DMS79 (cell line): ENCODE measurements at places on chromosomes 12 and 14.

GRCh38 chr12:113486722-113487121 lies 15.1 kb upstream of the LHX5 start:
- DNase-seq = no peak

DNA sequence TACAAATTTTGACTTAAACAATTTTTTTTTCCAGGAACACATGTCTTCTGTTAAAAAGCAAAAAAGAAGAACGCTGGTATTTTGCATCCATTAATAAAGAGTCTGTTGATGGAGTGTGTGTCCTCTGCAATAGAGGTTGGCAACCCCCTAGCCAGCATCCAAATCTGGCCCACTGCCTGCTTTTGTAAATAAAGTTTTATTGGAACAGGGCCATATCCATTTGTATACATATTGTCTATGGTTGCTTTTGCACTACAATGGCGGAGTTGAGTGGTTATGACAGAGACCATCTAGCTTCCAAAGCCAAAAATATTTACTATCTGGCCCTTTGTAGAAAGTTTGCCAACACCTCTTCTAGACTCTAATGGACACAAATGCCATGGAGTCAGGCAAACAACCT lies 49.6 kb downstream of the CCDC92 start:
- DNase-seq = no peak

GRCh38 chr14:33810308-33810707 lies 140.6 kb downstream of the EGLN3 start:
- DNase-seq = no peak

DNA sequence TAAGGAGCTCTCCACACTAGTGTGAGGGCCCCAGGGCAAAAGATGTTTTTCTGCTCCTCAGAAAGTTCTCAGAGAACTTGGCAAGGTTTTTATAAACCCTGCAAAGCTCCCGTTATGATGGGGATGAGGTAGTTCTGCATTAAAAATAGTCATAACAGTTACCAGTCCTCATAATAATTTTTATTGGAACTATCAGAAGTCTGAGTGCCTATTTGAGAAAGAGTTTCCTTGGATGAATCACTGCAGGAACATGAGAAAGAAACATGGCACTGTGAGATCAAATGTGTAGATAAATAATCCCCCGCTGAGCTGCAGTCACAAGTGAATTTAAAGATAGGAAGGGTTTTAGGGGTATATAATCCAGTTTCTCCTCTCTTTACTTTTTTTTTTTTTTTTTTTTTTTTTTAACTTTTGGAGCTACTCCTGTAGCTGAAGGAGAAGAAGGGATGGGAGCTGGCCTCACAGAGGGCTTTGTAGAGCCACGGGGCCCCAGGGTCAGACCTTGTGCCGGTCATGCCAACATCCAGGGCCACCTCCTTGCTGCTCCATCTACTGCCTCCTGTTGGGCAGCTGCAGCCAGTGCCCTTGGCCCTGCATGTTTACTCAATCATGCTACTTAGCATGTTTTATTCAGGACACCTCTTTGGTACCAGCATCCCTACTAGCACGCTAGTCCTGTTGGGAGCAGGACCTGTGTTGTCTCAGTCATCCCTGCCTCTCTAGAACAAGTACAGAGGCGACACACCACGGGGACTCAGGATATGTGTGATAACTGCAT lies 39.5 kb downstream of the EVL start:
- no peak for DNase-seq
